ENCODE measurements at places on chromosomes 1 and 21.

GRCh38 chr1:7508052-7508933 lies 262.8 kb upstream of the VAMP3 start:
- no peak for DNase-seq
- no peak overlapping the region for H3K4me3 ChIP-seq
- H3K36me3 ChIP-seq, result no peaks in the 10 kb centered on the region
- H3K27ac ChIP-seq, result no peak overlapping the region

- no peaks in the 10 kb centered on the region for H3K36me3 ChIP-seq
- DNase-seq, result no peak
- H3K27ac ChIP-seq, result no peak overlapping the region
- no peaks in the 10 kb centered on the region for H3K4me1 ChIP-seq
- no peaks in the 10 kb centered on the region for H3K27me3 ChIP-seq
Measured at GRCh38 chr1:78038071-78038470, 7.7 kb upstream of the GIPC2 start.

GRCh38 chr1:162388083-162388594 lies 6.6 kb downstream of the C1orf226 start:
- H3K36me3 ChIP-seq, result no peaks in the 10 kb centered on the region
- peak overlapping the region; percentile 81 for H3K27ac ChIP-seq
- peaks cover 11% of the 10 kb centered on the region for H3K4me1 ChIP-seq
- H3K27me3 ChIP-seq, result no peaks in the 10 kb centered on the region
- H3K4me3 ChIP-seq, result no peak overlapping the region

GRCh38 chr1:157170677-157171515 lies 32.7 kb upstream of the ETV3 start:
- H3K36me3 ChIP-seq, result no peaks in the 10 kb centered on the region
- peak; percentile 73 for DNase-seq
- H3K4me3 ChIP-seq, result no peak overlapping the region
- no peaks in the 10 kb centered on the region for H3K4me1 ChIP-seq
- H3K27ac ChIP-seq, result no peak overlapping the region

- H3K36me3 ChIP-seq, result no peaks in the 10 kb centered on the region
- no peak overlapping the region for H3K27ac ChIP-seq
- DNase-seq, result no peak
- H3K27me3 ChIP-seq, result no peaks in the 10 kb centered on the region
Measured at GRCh38 chr1:231684356-231685244, 58.0 kb downstream of the DISC1 start.

DNA sequence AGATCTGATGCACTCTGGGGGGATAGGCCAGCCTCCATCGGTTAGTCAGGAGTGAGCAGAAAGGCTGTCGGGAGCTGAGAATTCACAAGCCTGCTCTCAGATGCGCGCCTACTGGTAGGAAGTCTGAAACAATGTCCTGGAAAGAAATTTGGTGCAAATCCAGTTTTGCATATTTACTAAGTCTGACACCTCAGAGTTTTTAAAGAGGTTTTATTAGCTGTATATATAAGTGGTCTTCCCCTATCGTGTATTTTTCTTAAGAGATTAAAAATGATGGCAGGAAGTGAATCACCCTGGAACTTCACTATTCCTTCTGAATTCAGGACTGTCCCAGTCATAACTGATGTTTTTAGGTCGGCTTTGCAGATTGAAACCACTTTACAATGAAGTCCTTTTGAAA lies 99.8 kb upstream of the C1orf105 start:
- no peaks in the 10 kb centered on the region for H3K36me3 ChIP-seq
- no peak for DNase-seq
- H3K4me3 ChIP-seq, result no peak overlapping the region
- H3K27ac ChIP-seq, result no peak overlapping the region
